AG09319 (cell line): ENCODE measurements at places on chromosomes 5 and 9.

DNA sequence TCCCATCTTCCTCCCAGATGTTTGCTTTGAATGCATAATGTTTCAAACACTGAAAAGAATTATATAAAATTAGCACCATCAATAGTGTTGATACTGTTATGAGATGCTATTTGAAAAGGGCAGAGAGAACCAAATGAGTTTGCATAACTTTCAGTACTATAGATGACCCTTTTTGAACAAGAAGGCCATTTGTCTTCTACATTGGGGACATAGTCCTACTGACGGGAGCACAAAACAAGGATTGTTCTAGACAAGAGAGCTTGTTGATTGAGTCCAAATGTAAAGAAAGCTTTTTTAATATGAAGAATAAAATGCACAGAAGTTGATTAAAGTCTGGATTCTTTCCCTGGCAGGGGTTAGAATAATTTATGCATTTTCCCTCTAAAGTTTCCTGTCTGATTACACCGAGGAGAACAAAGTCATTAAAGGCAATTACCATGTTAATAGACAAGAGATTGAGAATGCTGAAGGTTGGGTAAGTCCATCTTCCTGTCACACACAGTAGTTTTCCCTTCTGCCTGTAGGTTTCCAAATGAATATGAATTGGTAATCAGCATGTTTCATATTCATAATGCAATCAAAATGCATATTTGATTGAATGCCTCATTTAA, 32.8 kb upstream of the ADCY2 start:
- DNase-seq, result no peak

DNA sequence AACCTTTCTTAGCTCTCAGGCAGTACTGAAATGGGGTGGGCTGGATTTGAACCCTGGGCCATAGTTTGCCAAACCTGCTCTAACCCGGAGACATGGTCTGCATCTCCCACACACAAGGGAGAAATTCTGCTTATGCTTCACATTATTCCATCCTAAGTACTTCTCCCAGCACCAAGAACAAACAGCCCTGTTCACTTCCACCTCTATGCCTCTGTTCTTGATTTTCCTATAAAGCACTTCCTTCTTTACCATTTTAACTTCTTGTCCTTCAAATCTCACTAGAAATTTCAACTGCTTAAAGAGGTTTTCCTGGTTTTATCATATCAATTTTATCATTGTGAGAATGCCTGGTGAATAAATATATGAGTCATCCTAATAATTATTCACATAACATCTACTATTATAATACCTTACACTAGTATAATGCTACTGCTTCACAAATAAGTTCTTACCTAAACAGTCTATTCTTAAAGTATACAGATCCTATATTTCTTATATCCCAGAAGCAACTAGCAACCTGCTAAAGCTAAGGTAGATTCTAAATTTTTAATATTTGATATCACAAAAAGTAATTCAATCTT, 12.7 kb downstream of the FEM1C start:
- no peak for DNase-seq

DNA sequence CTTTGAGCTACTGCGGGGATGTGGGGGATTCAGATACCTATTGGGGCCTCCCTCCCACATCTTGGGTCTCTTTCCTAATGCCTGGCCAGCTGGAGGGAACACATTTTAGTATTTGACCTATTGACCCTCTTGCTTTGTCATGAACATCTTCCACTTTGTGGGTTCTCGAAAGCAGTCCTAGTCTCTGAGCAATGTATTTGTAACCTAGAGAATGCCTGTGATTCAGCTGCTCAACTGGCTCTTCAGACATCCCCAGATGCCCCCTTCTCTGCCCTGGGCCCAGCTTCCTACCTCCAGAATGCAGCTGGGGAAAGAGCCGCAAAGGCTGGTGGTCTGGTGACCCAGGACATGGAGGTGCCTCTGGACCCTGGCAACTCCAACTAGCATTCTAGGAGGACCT, 32.2 kb downstream of the APTX start:
- DNase-seq, result no peak

DNA sequence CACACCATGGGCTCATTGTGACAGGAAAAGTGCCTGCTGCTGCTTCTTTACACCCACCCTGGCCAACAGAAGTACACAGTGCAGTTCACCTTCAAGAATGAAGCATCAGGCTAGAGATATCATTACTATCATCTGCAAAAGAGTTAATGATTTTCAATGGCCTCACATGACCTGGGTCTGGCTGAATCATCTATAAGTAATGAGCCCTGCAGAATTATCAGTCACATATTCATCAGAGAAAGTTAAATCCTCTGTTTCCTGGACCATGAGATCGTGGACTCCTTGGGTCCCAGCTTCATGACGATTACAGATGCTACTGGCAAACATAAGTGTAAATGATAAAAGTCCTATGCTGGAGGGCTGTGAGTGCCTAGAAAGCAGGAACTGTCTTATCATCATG, 8.3 kb downstream of the BAG1 start:
- no peak for DNase-seq

GRCh38 chr5:73967347-73967746, 341.4 kb downstream of the ARHGEF28 start:
- DNase-seq, result no peak

DNA sequence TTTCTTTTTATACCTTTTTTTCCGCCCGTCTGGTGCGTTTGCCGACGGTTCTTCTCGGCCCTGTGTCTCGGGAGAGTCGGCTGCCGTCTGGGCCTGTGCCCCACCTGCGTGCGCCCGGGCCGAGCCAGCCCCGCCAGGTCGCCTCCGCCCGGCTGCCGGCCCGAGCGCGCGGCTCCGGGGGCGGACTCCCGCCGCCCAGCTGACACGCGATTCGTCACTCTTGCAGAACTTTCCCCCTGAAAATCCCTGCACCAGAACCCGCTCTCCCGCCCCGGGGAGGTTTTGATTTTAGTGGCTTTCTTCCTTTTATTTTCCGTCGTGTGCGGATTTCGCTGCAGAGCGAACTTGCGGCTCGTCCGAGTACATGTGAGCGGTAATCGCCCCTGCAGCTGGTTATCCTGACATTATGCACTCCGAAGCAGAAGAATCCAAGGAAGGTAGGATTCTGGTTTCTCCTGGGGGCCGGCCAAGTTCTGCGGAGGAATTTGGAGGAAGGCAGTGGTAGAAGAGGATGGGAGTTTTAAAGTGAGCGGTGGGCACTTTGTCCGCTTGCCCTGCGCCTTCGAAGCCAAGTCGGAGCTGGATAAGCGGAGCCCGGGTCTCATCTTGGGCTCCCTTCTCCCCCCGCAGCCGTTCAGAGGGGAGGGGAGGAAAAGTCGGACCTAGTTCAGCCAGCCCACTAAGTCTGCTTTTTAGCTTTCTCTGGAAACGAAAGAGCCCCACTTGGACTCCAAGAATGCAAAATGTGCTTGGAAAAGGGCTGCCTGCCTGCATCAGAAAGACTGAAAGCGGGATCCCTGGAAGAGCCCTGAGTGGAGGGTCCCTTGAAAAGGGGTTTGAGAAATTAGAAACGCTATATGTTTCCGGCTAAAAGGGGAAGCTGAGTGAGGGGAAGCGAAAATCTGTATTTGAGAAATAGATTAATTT, at the start of gene TNFAIP8:
TSS of gene TNFAIP8 (plus strand) at position 335 of the 927 bp plus-strand sequence. CDS start at position 407, 72 bp downstream.
- peak; percentile 10 for DNase-seq

DNA sequence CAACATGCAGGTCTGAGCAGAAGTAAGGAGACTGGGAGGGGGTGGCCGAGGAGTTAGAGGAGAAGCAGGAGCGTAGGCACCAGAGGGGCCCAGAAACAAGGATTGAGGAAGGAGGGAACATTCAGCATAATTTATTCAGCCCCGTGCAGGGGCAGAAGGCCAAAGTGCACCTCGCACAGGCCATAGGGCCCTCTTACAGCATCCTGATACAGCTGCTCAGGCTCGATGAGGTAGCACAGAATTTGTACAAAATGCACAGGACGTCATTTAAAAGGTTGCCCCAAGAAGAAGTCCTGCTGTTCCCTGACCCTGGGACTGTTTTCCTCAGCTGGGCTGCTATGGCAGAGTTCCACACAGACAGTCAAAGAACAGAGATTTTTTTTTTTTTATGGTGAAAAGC, 2.1 kb upstream of the GRM6 start:
- no peak for DNase-seq

GRCh38 chr5:138541511-138542179, 1.4 kb downstream of the ETF1 start:
- DNase-seq, result no peak

GRCh38 chr9:21320465-21320864, 14.7 kb downstream of the KLHL9 start:
- no peak for DNase-seq

GRCh38 chr9:93676310-93677047, 100.1 kb downstream of the PHF2 start:
- no peak for DNase-seq

- DNase-seq, result no peak
Observed at GRCh38 chr5:176521699-176522263, 15.4 kb downstream of the RNF44 start.
